NCI-H524 (cell line): ENCODE measurements at places on chromosomes 2 and 18.

DNA sequence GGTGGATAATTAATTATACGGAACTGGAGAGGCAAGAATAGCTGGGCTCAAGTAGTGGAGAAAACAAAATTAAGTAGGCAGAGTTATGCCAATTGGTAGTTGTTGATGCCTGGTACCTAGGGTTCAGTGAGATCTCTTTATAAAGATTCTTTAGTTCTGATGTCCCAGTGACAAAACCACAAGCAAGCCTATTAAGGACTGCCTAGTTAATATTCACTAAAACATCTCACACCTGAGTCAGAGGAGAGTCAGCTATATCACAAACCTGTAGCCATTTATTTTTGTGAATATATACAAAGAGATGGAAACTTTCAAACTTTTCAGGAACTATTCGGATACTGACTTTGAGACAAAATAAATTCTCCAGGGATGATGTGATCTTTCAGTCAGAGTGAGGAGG is 213.9 kb upstream of the CYP26B1 start:
- DNase-seq, result no peak

- DNase-seq, result no peak
Observed at GRCh38 chr2:180657054-180657453, 323.4 kb upstream of the UBE2E3 start.

GRCh38 chr2:30768036-30768686 is 39.1 kb downstream of the CAPN13 start:
- DNase-seq, result no peak

DNA sequence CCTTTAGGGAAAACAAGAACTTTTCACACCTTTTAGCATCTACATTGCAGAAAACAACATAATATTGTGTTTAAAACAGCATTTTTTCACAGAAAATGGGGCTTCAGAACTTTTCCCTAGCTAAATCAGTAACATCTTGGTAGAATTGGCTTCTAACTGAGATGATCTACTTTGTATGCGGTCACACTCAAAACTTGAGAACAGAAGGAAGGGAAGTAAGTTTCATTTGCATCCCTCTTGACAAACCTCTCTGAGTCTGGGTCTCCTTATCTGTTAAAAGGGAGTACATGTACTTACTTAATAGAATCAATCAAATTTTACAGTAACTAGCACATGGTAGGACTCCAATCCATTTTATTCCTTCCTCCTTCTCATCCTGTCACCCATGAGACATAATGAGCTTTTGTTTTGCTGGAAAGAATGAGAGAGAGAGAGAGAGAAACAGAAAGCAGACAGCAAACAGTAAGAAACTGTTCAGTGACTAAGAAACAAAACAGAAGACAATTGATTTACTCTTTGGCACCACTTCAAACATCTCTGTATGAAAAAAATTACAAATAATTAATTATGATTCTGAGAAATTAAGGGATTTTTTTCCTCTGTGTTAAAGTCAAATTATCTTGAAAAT is 387.3 kb downstream of the SATB2 start:
- no peak for DNase-seq

GRCh38 chr18:48828194-48828545 is 122.6 kb downstream of the SMAD7 start:
- DNase-seq, result no peak

GRCh38 chr18:22285361-22286140 is 116.2 kb downstream of the GATA6 start:
- no peak for DNase-seq

GRCh38 chr2:15909157-15909556 is 31.2 kb upstream of the MYCN start:
- DNase-seq, result no peak

- DNase-seq, result no peak
Observed at GRCh38 chr2:223786236-223786635, 51.1 kb downstream of the AP1S3 start.

- DNase-seq, result no peak
Observed at GRCh38 chr2:139550873-139551272, 770.7 kb upstream of the NXPH2 start.

- no peak for DNase-seq
Observed at GRCh38 chr2:234083572-234084348, 33.3 kb downstream of the SPP2 start.

- no peak for DNase-seq
Observed at GRCh38 chr2:23118894-23119293, 266.1 kb upstream of the KLHL29 start.

- no peak for DNase-seq
Observed at GRCh38 chr2:20281876-20282275, 56.9 kb upstream of the SDC1 start.

DNA sequence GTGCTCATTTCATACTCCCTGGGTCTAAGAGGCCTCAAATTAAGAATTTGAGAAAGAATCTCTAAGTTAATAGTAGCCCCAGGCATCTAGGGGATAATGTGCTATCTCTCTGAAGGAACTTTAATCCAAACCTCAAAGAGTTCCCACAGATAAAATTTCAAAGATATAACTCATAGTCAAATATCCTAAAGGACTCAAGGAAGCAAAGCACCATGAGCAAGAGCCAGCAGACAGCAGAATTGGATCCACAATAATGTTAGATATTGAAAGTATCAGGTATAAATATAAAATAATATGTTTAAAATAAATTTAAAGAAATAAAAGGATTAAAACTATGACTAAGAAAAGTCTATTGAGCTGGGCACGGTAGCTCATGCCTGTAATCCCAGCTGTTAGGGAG is 31.7 kb upstream of the SIX3 start:
- no peak for DNase-seq

- no peak for DNase-seq
Observed at GRCh38 chr2:77101796-77102452, 420.3 kb downstream of the LRRTM4 start.

GRCh38 chr2:4882421-4882820 is 809.8 kb upstream of the SOX11 start:
- DNase-seq, result no peak

GRCh38 chr2:84866122-84866521 is 14.8 kb downstream of the TRABD2A start:
- no peak for DNase-seq

GRCh38 chr2:44975571-44976450 is 33.4 kb downstream of the SIX2 start:
- DNase-seq, result no peak

DNA sequence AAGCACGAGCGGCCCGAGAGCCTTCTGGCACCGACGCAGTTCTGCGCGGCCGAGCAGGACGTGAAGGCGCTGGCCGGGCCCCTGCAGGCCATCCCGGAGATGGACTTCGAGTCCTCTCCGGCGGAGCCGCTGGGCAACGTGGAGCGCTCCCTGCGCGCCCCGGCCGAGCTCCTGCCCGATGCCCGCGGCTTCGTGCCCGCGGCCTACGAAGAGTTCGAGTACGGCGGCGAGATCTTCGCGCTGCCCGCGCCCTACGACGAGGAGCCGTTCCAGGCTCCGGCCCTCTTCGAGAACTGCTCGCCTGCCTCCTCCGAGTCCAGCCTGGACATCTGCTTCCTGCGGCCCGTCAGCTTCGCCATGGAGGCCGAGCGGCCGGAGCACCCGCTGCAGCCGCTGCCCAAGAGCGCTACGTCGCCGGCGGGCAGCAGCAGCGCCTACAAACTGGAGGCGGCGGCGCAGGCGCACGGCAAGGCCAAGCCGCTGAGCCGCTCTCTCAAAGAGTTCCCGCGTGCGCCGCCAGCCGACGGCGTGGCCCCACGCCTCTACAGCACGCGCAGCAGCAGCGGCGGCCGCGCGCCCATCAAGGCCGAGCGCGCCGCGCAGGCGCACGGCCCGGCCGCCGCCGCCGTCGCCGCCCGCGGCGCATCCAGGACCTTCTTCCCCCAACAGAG is 70.4 kb downstream of the ARHGEF33 start:
- DNase-seq, result peak; percentile 7

- DNase-seq, result no peak
Observed at GRCh38 chr2:1869248-1869647, 124.9 kb upstream of the PXDN start.

- no peak for DNase-seq
Observed at GRCh38 chr2:163157411-163157810, 318.8 kb upstream of the KCNH7 start.

DNA sequence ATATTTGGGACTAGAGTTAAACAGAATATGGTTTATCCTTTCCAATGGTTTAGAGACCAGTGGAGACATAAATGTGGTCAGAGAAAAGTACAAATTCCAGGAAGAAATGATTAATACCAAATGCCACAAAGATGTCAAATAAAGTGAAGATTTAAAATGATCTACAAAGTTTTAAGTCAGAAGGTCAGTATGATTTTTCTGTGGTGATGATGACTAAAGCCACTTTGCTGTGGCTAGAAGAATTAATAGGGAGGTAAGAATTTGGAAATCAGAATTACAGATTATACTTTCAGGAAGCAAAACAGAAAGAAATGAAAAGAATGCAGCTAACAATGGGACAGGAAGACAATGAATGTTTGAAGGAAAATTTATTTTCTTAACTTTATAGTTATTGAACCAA is 91.5 kb upstream of the CDH7 start:
- no peak for DNase-seq

DNA sequence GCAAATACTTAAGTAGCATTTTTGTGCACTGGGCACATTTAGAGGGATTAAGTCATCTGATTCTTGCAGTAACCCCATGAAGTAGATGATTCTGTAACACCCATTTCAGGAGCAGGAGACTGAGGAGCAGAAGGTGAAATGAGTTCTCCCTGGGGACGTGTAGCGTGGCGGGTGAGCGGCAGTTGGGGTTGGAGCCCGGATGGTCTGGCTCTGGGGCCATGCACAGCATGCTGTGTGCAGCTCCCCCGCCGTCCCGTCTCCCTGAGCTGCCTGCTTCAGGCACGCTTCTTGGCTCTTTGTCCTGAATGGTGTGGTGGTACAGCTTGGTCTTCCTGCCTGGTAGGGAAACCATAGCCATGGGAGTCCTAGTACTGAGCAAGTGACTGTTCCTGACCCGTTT is 32.4 kb downstream of the INPP4A start:
- no peak for DNase-seq

DNA sequence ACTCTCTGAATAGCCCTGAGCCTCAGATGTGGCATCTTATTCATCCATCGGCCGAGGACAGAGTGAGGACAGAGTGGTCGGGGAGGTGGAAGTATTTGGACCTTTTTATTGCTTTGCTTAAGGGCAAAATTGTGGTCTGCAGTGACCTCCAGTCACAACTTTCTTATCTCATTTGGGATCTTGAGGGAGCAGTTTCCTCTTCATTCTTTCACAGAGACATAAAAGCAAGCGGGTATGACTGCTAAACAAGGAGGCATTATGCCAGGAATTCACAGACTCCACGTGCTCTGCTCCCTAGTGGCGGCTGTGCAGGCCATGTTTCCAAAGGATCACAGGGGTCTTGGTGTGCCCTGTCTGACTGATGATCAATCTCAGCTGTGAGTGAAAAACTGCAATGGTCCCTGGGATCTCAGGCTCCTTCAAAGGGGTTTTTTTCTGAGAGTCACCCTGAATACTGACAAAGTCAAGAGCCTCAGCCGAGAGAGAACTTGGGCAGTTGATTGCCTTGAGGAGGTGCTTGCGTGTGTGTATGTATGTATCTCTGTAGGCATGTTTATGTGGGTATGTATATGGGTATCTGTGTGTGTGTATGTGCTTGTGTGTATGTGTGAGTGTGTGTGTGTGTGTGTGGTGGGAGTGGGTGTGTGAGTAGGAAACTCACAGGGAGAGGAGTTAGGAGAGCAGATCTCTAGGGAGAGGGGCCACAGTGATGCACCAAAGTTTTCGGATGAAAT is 47.7 kb downstream of the RAPGEF4 start:
- no peak for DNase-seq

- DNase-seq, result no peak
Observed at GRCh38 chr2:186724736-186725135, 30.9 kb downstream of the FAM171B start.

DNA sequence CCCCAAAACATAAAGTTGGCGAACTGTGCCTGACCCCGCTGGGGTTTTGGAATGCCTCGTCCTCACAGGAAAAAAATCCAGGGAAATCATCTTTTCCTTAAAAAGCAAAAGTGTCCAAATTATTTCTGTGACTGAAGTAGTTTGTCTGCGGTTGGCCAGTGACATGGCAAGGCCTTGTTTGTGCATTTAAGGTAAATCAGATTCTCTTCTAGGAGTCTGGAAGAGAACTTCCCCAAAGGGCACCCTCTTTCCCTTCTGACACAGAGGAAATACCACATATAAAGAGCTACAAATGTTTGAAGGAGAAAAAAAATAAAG is 737 bp upstream of the CYB5A start:
- no peak for DNase-seq

DNA sequence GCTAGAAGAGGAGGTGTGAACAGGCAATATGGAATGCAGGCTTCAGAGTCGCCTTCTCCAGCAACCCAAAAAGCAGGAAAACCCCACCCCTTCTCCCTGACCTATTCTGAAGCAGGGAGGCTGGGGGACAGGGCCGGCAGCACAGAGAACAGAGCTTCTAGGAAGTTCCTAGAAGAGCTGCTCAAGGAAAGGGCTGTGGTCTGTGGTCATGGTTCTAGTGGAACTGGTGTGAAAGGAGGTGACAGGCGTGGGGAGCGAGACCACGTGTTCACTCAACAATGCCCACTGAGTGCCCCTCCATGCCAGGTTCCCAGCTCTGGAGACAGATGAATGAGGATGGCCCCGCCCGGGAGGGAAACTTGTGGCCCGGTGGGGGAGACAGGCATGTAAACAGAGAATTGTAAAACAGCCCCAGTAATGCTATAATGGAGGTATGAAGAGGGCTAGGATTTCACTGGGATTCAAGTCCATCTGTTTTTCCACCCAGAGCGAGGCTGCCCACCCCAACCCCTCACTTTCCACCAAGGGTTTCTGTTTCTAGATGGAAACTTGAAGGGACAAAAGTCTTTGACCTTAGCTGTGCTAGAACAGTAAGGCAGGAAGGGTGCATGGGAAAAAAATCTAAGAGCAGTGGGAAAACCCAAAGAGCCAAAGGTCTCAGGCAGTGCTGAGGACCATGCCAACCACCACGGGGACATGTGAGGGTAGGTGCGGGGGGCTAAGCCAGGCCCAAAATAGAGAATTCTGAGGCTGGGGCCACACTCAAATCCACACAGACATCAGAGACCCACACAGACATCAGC is 71.8 kb downstream of the TNS1 start:
- DNase-seq, result peak; percentile 35
